ENCODE measurements at places on chromosomes 2 and 18.

- DNase-seq = no peak
These were observed 162.6 kb downstream of the GFPT1 start for GRCh38 chr2:69224512-69224837.

GRCh38 chr2:65121-65520 is 18.8 kb upstream of the FAM110C start:
- no peak for DNase-seq

DNA sequence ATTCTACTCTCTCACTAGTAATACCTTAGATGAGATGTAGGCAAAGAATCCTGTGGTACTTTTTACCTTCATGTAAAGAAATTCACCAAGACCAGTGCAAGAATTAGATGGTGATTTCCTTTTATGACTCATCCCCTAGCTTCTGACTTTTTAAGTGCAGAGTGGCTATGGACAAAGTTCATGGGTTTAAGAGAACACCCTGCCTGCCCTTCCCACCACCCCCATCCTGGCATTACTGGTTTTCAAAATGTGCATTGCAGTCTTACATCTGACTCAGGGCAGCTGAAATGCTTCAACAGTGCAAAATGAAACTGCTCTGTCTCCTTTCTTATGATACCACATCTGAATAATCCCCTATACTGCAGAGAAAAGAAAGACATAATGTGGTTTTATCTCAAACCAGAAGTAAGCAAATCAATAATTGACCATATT is 22.6 kb downstream of the MAIP1 start:
- peak; percentile 80 for DNase-seq

DNA sequence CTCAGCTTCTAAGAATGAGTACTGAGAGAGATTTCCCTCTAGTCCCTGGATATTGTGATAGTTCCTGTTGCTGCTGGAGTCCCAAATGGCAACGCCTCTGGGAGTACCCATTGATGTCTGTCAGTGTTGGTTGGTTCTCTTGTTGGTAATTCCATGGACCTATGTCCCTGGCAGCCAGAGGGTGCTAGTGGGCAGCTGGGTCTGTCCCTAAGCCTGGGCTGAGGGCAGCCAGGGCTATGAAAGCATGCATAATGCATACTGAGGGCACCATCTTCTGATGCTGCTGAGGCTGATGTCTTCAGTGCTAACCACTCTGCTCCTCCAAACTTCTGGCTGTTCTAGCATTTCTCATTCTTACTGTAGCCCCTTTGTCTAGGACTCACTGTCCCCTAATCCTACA is 35.9 kb downstream of the NABP1 start:
- DNase-seq = no peak

- no peak for DNase-seq
These were observed 32.7 kb downstream of the TMEM17 start for GRCh38 chr2:62473246-62473827.

DNA sequence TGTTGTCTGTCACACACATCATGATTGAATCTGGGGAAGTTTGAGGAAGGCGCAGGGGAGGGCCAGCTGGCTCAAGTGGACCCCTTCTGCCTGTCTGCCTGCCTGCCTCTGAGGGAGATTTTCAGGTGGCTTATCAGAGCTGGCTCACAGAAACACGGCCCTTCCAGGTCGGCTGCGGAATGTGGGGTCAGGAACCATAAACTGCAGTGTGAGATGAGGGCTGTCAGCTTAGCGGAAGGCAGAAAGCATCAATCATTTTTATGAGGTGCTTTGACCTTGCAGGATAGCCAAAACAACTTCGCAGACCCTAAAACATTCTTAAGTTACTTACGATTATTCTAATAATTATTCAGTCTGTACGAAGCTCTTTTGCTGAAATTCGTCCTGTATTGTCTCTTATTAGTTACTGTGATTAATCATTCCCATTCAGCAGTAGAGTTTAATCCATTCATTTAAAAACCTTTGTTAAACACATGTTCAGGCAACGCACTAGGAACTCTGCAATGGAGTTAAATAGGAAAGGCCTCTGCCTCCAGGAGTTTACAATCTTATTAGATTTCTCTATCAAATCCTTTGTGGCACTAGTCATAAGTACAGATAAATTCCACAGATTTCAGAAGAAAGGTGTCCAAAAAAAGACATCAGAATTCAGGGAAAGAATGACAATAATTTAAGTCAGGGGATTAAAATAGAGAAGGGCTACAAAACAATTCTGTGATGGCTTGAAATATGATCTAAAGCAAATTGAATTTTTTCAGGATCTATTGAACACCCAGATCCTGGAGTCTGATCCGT is 371.6 kb downstream of the HRH4 start:
- DNase-seq = no peak

All from stimulated activated naive CD8-positive, alpha-beta T cell treated with anti-CD3 and anti-CD28 coated beads, Interleukin-15, amount 100 ng/mL, for 72 hours (primary cell).